ENCODE measurements at places on chromosomes 6 and 20. TPM values are rescaled to one million over a fixed set of nuclear protein-coding genes. Genes with fewer than 3 reads are reported as not detected.

GRCh38 chr6:130034378-130035146 is 16.2 kb downstream of the L3MBTL3 start:
- no peak for DNase-seq

- no peak for DNase-seq
Observed at GRCh38 chr6:106820412-106820852, 154.1 kb downstream of the CD24 start.

DNA sequence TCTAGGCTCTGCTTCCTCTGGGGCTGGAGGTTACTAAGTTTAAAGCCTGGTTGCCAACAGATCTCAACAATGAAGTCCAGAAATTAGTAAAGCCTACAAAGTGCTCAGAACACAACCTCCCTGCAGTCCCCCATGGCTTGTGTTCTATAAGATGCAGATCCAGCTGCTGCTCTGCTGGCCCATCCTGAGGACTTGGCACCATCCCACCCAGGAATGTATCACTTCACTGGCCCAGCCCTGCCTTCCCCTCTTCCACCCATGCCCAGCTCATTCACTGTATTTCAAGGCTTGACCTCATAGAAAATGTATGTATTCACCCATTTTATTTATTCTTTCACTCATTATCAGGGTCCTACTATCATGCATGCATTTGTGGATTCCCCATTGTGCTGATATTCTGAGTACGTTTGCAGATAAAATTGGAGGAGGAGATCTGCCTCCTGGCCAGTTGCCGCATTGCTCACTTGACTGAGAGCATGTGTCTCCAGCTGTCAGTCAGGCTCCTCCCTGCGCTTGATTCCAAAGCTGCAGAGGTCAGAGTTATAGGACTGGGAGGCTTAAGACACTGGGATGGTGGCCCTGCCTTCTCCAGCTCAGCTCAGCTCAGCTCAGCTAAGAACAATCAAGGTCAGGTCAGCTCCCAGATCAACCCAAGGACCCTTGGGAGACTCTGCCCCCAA is 104.8 kb downstream of the MAFB start:
- DNase-seq = peak; percentile 76

DNA sequence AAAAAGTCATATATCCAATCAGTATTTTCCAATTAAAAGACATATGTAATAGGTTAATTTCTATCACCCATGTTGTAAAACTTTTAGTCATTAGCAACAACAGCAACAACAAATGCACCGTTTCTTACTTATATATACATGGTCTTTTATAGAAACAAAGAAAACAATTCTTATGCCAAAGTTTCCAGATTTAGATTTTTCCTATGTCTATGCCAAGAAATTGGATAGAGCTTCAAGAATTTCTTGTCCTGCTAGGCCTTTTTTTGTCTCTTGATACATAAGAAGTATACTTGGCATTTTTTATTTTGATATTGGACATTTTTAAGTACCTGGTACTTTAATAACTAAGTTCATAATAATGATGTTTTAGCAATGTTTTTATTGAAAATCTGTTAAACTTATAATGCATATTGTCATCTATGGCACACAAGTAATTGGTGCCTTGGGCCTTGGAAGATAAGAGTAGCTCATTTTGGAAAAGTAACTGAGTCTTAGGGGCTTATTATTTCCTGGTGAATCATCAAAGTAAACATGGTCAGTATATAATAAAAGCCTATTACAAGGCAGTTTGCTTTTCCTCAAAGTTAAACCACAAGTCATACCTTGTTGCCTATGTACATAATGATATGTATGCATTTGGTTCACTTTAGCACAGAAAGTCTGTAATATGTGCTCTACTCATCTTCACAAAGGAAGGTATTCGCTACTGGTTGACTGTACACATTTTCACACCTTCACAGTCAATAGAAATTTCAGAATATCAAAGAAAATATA is 10.1 kb upstream of the FRK start:
- no peak for DNase-seq

DNA sequence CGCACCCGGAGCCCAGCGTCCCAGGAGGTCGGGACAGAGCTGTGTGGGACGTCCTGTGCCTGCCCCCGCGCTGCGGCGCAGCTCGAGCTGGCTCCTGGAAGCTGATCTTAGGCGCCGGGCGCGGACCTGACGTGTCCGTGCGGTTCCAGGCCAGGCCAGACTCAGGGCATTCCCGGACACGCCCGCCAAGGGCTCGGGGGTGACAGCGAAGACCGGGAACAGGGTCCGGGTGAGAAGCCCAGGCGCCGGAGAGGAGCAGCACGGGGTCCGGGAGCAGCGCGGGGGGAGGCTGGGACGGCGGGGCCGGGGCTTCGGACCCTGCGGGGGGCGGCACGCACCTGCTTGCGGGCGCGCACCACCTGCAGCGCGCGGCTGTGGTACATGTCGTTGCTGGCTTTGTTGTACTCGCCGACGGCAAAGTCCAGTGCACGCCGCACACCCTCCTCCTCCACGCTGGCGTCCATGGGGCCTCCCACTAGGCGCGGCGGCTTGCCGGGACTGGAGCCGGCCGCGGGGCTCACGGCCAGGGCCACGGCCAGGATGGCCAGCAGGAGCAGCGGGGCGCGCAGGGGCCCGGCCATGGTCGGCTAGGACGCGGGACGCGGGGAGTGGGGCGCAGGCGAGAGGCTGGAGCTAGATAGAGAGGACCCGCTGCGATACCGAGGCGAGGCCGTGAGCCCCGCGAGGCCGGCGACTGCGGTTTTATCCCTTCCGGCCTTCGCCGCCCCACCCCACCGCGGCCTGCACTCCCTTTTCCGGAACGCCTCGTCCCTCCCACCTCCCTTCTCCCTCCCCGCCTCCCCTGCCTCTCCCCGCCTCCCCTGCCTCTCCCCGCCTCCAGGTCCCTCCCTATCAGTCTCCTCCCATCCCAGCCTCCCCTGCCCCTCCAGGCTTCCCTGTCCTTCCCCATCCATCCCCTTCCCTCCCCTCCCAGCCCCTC is at the start of gene CST3:
CST3 (minus strand) TSS at position 674 of the 940 bp plus-strand sequence; CDS start at position 581, 93 bp downstream.
- DNase-seq = peak; percentile 95

DNA sequence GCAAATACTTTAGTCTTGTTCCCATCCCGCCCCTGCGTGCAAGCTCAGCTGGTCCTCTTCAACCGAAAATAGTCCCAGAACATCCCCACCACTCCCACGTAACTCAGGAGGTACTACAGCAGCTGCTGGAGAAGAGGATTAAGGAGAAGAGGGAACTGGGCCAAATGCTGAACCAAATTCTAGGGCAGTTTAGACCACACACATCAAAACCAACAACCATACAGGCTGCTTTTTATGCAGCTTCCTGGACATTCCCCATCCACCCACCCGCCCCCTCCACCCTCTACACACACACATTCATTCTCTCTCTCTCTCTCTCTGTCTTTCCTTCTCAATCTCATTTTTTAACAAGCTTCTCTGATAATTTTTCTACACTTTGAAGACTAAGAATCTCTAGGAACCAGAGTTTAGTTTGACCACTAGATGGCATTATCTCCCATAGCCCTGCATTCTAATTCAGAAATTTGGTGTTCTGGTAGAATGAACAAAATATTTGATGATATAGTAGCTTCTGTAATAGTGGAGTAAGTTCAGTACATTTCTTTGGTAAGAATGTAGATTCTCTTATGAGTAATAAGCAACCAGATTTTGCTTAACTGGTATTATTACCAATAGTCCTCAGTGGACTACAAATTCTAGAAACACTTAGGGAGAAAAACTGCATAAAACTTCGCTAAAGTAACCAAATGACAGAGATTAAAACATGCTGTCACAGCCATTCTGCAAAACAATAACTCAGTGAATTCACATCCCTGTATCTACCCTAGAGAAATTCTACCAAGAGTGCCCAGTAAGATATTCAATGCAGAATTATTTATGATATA is 52.1 kb upstream of the BEND6 start:
- DNase-seq = no peak

GRCh38 chr20:62970307-62971210 is 18.1 kb downstream of the SLC17A9 start:
- no peak for DNase-seq

- no peak for DNase-seq
Observed at GRCh38 chr6:105108631-105109262, 71.1 kb downstream of the POPDC3 start.

Gene STMND1
- not detected for total RNA-seq

Gene PAX1
- total RNA-seq = not detected

Gene SPEF1
- 0.14 TPM for total RNA-seq

Gene LSM2
- 24.6 TPM for total RNA-seq

Gene ADGRG6
- 2.9 TPM for total RNA-seq
